ENCODE measurements at places on chromosomes 7 and 10.

- DNase-seq, result no peak
Observed at GRCh38 chr7:98107313-98107721, 655 bp downstream of the LMTK2 start.

DNA sequence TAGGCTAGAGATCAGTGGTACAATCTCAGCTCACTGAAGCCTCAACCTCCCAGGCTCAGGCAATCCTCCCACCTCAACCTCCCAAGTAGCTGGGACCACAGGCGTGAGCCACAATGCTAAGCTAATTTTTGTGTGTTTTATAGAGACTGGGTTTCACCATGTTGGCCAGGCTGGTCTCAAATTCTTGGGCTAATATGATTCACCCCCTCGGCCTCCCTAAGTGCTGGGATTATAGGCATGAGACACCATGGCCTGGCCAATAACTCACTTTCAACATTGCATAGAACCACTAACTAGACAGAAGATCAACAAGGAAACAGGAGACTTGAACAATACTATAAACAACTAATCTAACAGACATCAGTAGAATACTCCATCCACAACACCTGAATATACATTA, 191.7 kb downstream of the LRRN3 start:
- DNase-seq, result no peak

DNA sequence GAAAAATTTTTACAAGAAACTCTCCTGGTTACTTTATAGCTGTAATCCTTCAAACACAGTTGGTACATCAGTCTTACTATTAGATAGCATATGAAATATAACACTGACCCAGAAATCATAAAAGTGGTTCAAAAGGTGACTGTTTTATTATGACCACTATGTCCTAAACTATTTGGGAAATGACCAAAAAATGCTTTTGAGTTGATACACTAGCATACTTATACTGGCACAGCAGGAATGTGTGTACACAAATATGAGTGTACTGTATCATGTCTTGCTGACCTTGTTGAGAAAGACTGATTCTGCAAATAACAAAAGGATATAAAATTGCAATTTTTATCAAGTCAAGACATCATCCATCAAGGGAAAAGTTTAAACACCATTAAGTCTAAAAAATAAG, 24.3 kb downstream of the CSTF2T start:
- DNase-seq, result no peak

DNA sequence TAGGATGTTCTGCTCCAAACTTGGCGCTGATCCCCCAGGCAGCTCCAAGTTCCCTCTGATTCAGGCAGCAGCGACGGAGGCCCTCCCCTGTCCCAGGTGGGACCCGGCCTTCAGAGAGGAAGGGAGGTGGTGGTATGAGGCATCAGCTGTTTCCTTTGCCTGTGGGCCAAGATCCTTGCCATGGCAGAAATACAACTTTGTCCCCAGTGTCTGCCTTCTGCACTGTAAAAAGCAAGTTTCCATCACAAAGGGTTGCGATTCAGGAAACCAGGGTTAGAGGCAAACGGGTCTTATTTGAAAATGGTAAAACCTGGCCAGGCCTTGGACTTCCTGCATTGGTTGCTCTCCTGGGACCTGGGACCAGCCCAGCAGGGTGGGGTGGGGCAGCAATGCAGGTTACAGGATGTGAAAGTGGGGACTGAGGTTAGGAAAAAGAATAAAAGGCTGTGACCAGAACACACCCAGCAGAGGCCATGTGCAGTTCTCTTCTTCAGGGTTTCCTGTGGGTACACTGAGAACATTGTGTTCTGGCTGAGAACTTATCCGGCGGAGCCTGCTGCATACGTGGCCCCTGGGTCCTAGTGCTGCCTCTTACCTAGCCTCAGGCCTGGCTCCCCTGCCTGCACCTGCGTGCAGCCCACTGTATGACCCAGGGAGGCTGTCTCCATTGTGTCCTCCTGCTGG, 25.1 kb upstream of the DDIT4 start:
- peak; percentile 32 for DNase-seq

DNA sequence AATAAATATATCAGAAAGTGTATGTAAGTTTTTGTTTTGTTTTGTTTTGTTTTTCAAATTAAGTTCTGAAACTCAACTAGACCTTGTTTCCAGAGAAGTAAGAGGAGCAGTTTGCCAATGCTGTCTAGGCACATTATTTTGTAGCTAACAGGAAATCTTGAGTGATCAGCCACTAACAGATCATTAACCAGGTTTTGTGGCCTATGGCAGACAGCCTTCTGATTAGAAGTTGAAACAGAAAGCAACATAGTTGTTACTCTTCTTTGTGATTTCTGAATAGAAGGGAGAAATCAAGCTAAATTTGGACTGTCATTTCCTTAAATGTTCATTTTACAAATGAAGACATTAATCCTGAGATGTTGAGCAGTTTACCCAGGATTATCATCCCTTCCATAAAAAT, 142.6 kb downstream of the PLXDC2 start:
- DNase-seq, result no peak

- no peak for DNase-seq
Observed at GRCh38 chr10:122181876-122182275, 89.2 kb upstream of the BTBD16 start.

- no peak for DNase-seq
Observed at GRCh38 chr10:131433568-131433967, 122.0 kb upstream of the TCERG1L start.

DNA sequence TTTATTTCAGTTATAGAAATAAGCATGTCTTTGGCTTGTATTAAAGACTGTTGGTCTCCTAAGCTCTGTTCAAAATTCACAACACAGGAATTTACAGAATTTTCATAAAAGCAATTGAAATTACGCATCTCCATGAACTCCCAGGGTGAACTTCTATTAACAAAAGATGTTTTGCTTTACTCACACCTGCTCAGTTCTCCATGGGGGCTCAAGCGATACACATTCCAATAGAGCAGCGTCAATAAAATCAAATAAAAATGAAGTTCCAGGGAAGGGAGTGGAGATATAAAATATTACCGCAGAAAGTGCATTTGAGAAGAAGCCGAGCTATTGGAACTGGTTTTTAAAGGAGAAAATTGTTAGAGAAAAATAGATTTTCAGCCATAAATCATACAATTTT, 41.5 kb upstream of the ZNF438 start:
- DNase-seq, result no peak

DNA sequence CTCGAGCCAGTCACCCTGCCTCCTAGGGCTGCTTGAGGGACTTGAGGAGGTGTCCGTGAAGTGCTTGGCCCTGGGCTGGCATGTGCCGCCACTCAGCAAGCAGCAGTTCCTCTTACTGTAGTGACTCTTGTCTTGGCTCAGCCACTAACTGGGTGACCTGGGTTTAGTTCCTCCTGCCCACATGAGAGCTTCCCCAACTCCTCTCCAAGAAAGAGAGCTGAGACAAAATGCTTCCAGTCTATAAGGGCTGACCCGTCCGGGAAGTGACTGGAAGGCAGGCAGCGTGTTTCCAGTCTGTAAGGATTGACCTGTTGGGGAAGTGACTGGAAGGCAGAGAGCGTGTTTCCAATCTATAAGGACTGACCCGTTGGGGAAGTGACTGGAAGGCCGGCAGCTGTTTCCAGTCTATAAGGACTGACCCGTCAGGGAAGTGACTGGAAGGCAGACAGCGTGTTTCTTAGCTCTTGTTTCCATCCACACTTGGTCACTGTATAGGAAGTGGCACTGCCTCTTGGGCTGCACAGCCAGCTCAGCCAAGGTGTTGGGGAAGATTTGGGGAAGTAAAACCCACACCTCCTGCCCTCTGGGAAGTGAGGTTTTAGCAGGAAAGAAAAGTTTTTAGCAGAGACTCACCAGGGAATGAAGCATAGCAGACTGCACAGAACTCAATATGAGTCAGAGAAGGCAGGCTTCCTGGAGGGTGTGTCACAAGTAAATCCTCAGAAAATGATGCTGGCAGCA, 53.3 kb upstream of the PPIF start:
- no peak for DNase-seq

GRCh38 chr10:130923596-130923995, 387.9 kb downstream of the TCERG1L start:
- DNase-seq, result no peak

- no peak for DNase-seq
Observed at GRCh38 chr7:12239806-12240205, 28.7 kb downstream of the TMEM106B start.

- no peak for DNase-seq
Observed at GRCh38 chr7:290554-291372, 793 bp downstream of the FOXL3 start.

- DNase-seq, result no peak
Observed at GRCh38 chr7:135900065-135900546, 77.1 kb downstream of the MTPN start.

- DNase-seq, result no peak
Observed at GRCh38 chr7:18444826-18445225, 50.7 kb upstream of the HDAC9 start.

Data from stimulated activated CD8-positive, alpha-beta memory T cell treated with anti-CD3 and anti-CD28 coated beads, Interleukin-7, amount 100 ng/mL, for 1 hour (primary cell).